ENCODE measurements at places on chromosomes 7 and 10. TPM values are rescaled to one million over a fixed set of nuclear protein-coding genes. Genes with fewer than 3 reads are reported as not detected.

DNA sequence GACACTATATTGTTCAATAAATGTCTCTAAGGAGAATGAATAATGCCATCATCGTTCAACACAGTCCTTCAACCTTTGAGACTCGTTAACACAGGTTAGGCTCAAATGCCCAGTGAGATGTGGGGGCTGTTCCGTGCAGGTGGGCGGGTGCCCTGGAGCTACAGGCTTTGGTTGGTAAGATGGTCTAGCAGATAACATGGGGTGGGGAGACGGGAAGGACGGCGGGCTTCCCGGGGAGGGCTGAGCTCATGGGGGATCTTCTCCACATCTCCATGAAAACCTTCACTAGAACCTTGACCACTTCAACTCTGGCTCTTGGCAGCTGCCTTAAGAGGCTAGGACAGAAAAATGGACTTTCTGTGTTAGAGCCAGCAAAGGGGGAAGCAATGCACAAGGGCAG, 134.1 kb upstream of the TCERG1L start:
- DNase-seq = no peak

- peak; percentile 34 for DNase-seq
Measured at GRCh38 chr7:119175911-119176627, 951.6 kb downstream of the ANKRD7 start.

CALN1 gene
- 1.6 TPM for total RNA-seq

DNA sequence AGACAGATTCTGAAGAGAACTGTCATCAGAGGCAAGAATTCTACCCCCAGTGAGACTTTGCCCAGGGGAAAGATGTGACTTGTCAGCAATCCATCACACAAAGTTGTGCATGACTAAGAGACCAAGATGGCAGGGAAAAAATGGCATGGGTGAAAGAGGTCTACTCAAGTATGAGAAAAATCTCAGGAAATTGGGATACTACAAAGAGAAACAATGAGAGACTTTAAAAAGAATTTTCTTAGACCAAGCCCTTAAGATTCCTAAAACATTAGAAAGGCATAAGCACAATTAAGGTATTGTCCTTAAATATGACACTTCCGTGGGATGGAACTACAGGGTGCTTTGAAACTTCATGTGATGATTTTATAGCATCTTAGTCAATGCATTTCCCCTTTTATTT, 45.6 kb upstream of the PDE1C start:
- DNase-seq = no peak

GRCh38 chr7:103093429-103093828, 18.5 kb downstream of the ARMC10 start:
- DNase-seq = no peak

NEBL gene
- 18.5 TPM for total RNA-seq

- peak; percentile 58 for DNase-seq
Measured at GRCh38 chr7:151415375-151416105, 5.7 kb upstream of the WDR86 start.

ABCB1 gene
- total RNA-seq = 2.3 TPM

SHTN1 gene
- total RNA-seq = 24.7 TPM

ANXA8L1 gene
- total RNA-seq = not detected

UTF1 gene
- not detected for total RNA-seq

OR2A12 gene
- not detected for total RNA-seq

DNA sequence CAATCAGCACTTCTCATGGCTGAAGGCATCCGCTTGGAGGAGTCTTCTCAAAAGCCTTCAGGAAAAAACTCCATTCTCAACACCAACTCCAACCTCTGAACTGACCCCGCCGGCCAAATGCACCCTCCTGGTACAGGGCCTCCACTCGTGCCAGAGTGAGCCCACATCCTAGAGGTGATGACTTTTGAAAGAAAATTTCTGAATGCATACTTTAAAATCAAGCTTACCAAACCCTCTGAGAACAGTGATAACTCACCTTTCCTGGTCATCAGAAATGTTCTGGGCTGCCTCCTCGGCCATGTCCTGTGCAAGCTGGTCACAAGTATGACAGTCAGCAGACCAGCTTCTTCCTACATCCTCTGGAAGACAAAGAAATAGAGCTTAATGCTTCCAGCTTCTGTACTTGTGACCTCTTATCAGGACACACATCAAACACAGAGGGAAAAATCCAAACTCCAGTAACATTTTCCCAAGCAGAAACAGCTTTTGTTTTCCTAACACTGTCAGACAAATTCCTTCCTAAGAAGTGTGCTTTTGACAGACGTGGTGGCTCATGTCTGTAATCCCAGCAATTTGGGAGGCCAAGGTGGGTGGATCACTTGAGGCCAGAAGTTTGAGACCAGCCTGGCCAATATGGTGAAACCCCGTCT, at the start of gene PKD1L1:
PKD1L1 (minus strand) TSS at position 326 of the 650 bp plus-strand sequence; CDS start at position 300, 26 bp downstream.
- no peak for DNase-seq

GRCh38 chr10:22655312-22655981, 58.9 kb downstream of the PIP4K2A start:
- no peak for DNase-seq

DNA sequence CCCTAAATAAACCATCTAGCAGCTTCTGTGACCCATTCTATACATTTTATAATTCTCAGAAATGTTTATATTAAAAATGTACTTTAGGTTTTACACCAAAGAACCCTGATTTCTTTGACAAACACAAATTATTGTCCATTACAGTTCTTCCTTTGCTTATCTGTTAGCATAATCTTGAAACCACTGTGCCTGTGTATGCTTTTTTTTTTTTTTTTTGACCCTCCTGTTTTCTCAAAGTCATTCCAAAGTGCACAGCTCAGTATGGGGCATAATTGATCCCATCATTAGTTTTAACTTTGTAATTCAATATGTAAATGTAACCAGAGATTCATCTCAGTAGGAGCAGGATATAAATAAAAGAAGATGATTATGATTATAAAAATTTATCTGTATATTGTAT, 229.3 kb downstream of the DGKB start:
- no peak for DNase-seq

SRRM3 gene
- 3.4 TPM for total RNA-seq

SLC18A3 gene
- not detected for total RNA-seq

- no peak for DNase-seq
Measured at GRCh38 chr7:73774923-73775322, 4.9 kb upstream of the CLDN3 start.

OR13A1 gene
- total RNA-seq = not detected

DNA sequence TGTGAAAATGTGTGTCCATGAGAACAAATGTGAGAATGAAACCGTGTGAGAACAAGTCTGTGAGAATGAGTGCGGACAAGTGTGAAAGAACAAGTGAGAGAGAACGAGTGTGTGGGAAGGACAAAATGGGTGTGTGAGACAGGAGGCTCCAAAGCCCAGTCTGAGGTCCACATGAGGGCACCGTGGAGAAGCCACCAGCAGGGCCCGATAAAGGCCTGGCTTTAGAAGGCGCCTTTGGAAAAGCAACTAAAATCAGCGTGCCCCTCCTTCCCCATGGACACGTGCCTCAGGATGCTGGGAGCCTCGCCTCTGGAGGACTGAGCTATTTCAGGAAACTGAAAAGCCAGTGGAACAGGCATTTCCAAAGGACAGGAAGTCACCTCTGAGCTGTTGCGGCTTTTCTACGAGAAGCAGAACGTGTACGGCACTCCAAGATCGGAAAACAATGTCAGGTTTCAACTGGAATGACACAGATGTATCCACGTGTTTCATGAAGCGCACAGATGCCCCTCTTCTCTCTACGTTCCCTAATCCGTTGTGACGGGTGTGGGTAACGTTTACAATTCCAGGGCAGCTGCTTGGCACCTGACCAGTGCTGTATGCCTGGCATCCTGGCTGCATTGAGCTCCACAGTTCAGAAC, 46.4 kb downstream of the ESYT2 start:
- DNase-seq = peak; percentile 17

TYW1B gene
- 7.9 TPM for total RNA-seq

ABCB4 gene
- not detected for total RNA-seq

DNA sequence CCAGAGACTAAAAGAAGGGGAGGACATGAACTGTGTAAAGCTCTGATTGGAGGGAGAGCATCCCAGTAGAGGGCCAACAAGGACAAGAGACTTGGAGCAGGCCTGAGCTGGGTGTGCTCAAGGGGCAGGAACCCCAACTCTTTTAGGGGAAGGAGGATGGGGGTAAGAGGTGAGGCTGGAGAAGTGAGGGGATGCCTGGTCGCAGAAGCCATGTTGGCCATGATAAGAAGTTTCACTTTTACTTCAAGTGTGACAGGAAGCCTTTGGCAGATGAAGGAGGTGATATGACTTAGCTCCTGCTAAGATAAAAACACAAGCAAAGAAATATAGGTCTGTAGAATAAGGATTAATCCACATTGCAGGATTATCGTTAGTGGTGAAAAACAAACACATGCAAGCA, 208.3 kb downstream of the JAZF1 start:
- DNase-seq = no peak

GRCh38 chr10:15609246-15609645, 110.5 kb downstream of the ITGA8 start:
- no peak for DNase-seq

SH2D4B gene
- 0.33 TPM for total RNA-seq

DNA sequence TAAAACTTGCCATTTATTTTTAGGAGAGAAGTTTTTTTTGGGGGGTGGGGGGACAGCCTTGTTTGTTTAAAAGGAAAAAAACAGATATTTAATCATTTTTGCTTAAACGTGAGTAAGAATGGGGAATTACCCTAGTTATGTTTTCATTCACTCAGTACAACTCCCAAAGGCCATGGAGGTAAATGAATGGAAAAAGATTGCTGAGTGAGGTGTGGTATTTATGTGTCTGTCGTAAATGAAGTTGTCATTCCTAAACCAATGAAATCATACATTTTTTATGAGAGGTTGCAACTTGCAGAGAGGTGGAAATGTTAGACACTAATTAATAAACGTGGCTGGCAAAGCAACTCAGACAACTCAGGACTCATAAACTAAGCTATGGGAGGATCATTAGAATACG, 218.1 kb downstream of the CELF2 start:
- DNase-seq = no peak

DNA sequence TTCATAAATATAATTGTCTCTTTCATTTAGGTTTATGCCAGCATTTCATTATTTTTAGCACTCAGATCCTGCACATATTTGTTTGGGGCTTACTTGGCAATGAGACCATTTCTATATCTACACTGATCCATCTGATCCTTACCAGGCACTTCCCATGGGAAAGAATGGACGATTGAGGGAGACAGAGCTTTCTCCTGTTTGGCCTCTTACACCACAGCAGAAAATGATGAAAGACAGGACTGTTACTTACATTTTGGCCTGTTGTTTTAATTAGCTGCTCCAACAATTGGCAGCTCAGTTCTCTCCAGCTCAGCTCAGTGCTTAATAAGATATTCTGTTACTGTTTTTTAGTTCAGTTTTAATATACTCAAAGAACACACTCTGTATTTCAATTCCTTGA, 77.6 kb upstream of the RSU1 start:
- DNase-seq = no peak

TMEM236 gene
- total RNA-seq = 0.52 TPM

DNA sequence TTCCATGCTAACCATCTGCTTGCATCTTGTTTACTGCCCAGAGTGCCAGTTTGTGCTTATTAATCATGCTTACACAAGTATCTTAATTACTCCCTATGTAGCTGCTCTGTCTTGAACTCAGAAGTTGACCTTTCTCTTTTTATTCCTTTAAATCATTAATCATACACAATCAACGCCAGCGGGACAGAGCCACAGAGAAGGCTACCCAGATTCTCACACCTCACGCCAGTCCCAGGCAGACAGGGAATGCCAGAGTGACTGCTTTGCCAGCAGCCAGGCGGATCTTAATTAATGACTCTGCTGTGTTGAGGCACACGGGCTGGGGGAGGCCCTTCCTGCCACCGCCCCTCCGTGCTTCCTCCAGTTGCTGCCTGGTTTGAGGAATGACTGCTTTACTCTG, 229.4 kb downstream of the LRMDA start:
- peak; percentile 23 for DNase-seq

GLCCI1 gene
- total RNA-seq = 8.3 TPM

ZCWPW1 gene
- total RNA-seq = 1.6 TPM

TMEM196 gene
- not detected for total RNA-seq

SFTPA1 gene
- 0.26 TPM for total RNA-seq

PLEKHS1 gene
- total RNA-seq = 7.6 TPM

DNA sequence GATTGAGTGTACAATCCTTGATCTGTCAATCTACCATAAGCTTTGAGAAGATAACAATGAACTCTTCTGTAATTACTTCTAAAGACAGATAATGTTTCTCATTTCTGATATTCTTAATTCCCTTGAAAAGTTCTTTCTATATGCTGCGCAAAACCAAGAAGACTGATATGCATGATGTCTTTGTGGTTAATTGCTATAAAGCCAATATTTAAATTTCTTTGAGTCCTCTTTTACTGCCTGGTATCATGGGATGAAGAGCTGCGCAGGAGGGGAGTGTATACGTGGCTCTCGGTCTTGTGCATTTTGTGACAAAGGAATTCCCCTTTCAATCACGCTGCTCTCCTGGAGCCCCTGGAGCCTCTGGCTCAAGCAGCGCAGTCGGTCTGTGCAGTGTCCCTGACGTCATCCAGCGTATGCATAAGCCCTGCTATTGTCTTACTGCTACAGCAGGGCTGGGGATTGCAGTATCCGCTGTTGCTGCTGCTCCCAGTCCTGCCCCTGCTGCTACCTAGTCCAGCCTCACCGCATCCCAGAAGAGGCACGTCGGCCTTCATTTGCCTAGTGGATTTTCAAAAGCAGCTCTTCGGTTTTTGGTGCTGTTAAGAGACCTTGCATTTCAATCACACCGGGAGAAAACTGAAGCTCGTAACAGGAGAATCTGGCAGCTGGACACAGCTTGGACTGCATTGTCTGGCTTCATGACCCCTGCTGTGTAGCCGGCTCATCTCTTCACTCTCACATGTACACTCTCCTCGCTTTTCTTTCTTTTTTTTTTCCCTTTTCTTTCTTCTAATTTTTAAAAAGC, 66.7 kb downstream of the ST7 start:
- DNase-seq = peak; percentile 62

GRCh38 chr10:91550021-91550420, 82.8 kb downstream of the PPP1R3C start:
- DNase-seq = no peak

DNA sequence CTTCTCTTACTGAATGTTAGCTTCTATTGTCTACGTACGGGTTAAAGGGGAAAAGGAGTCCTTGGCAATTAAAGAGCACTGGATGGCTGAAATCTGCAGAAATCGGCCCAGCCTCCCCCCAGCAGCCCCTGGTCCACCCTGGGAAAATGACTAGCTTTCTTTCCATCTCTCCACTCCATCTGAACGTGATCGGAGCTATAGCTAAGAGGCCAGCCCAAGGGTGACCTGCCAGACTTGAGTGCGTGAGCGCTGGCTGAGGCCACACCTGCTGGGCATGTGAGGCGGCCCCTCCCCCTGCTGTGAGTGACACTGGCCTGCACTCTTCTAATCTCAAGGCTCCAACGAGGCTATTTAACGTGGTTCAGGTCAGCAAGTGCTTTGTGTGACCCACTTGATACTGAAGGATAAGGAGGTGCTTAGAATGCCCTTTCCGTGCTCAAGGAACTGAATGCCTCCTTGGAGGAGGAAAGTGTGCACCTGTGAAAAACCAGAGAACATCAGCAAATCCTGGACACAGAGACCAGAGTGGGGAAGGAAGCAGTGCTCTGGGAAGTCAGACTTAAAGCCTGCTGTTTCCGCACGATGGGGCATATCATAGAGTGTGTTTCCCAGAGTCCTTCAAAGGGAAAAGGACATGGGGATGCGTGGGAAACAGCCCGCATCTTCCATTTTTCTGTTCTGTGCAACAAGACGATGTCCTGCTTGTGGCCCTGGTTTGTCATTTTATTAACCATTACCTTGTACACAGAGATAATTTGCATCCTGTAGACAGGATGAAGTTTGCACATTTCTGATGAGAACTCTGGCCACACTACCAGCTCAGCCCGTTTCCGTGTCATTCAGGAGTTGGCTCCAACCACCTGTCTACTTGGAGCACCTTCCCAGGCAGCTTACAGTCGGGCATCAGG, 12.5 kb upstream of the MNX1 start:
- DNase-seq = no peak

All from body of pancreas (tissue), 4 donors.